ENCODE measurements at places on chromosomes 6 and 20.

DNA sequence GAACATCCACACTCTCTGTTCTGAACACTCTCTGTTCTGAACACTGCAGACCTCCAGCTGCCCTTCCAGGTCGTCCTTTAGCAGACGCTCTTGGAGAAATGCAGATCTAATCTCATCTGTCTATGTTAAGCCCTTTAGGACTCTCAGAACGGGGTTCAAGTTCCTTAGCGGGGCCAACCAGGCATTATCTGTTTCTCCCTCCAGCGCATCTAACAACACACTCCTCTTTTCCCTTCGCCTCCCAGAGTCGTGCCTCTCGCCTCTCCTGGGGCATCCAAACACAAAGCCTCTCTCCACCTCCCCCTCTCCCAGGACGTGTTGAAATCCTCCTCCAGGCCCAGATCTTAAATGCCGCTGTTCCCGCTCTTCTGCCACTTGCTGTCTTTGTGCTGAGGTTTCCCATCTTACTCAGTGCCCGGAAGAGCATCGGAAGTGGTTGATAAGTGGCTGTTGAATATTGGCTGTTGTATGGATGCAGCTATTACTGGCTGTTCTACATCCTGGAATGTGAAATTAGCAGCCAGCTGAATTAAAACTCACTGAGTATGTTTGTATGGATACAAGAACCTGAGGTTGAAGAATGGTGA is 108.4 kb upstream of the GGTLC1 start:
- no peak for DNase-seq

GRCh38 chr6:20148433-20148832 is 63.8 kb downstream of the MBOAT1 start:
- DNase-seq = no peak

- no peak for DNase-seq
Measured at GRCh38 chr6:6614096-6614982, 25.8 kb downstream of the LY86 start.

GRCh38 chr20:51156041-51156982 is 133.4 kb upstream of the KCNG1 start:
- no peak for DNase-seq

DNA sequence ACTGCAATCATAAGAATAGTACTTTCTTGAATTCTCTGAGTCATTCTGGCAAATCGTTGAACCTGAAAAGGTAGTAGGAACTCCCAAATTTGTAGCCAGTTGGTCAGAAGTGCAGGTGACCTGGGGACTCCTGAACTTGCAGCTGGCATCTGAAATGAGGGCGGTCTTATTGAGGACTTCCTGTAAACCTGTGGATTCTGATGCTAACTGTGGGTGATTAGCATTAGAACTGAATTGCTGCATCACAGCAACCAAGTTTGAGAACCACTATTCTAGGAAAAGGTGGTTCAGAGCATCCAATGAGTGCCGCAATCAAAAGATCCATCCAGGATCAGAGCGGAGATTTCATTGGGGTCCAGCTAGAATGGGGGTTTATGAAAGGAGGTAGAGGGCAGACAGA is 50.2 kb upstream of the UTRN start:
- no peak for DNase-seq

DNA sequence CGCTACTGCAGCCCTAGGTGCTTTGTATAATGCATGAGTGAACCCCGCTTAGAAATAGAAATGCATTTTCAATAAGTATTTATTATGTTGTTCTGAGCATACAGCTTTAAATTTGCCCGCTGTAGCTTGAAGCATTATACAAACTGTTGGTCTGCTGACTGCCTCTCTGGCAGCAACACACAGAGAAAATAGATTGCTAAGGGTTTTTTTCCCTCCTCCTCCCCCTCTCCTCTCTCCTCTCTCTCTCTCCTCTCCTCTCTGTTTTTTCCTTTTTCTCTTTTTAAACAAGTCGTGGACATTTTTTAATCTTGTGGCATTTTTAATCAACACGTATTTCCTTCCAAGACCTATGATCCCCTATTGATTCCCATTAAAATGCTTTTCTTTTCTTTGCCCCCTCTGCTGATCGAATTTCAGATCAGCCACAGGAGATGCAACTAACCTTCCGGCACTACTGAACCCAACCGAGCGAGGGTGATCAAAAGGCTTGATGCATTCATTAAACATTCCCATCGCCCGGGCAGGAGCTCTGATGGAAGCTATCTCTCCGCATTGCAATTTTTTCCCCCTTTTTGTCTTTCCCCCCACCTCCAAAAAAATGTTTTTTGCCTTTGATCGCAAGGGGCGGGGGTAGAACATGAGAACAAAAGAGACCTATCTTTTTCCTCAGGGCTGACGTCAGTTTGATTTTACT is 90.7 kb upstream of the ARID1B start:
- DNase-seq = peak; percentile 76

DNA sequence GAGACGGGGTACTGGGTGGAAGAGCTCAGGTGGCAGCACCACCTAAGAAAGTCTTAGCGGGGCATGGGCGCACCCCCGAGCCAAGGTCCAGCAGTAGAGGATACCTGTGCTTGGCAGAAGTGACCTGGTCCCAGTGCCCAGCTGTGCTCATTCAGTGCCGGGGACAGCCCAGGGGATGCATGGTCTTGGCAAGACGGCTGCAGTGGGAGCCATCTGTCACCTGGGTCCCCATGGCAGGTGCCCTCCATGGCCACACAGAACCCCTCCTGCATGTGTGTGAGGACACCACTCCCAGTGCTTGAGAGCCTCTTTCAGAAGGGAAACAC is 664.7 kb downstream of the QKI start:
- no peak for DNase-seq

GRCh38 chr6:65633501-65633900 is 73.5 kb downstream of the EYS start:
- no peak for DNase-seq

DNA sequence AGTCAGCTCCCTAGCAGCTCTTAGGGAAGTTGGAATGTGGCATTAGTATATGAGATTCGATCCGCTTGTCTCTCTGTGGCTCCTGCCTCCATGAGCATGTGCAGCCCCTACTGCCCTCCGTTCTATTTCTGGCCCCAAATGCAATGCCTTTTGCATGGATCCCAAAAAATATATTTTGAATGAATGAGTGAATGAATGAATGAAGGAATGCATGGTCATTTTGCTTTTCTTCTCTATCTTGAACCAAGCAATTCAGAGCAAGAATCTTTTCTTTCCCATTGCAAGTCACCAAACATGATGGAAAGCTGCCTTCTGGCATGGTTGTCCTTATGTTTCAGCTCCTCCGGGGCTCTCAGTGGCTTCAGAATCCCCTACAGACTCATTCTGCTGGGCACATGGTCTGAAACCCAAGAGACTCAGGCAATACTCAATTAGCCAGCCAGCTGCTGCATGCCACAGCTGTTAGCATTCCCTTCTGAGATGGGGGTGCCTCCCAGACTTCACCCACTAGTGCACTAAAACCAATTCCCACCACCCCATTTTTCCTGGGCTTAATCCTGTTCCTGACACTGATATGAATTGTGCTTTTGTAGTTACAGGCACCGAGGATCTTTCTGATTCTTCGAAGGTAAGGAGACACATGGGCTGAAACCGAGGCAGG is 2.6 kb upstream of the IYD start:
- DNase-seq = no peak

DNA sequence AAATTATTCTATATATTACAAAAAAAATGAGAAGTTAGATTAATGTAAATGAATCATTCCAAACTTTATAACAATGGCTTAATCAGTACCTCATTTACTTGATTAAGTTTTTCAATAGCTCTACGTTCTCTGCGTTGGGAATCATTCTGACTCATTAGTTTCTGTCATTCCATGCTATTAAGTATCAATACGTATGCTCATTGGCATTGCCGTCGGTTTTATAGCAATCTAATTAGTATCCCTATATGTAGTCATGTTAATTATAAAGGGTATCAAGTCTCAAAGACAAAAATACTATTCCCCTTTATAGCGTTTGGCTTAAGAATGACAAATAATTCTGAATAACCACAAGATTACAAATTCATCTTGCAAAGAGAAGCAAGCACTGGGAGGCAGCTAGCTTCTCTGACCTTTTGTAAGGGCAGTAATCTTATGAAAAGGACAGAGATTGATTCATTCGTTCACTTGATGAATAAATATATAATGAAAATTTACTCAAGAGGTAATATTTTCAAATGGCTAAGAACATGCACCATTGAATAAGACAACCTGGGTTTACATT is 41.8 kb downstream of the OLIG3 start:
- DNase-seq = no peak

DNA sequence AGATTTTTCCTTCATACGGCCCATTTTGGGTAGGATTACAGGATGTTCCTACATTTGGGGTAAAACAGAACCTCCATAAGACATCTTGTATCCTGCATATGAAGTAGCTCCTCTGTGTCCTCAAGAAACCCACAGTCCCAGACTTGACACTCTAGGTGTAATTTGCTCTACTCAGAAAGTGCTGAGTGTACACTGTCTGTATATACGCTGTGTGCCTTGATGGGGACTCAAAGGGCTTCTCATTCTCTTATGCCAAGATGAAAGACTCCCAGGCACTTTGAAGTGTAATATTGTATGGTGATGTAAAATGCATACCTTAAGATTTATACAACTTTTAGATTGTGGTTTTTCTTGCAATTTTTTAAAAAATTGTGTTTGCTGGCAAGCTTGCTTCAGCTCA is 5.2 kb downstream of the TFAP2D start:
- no peak for DNase-seq

DNA sequence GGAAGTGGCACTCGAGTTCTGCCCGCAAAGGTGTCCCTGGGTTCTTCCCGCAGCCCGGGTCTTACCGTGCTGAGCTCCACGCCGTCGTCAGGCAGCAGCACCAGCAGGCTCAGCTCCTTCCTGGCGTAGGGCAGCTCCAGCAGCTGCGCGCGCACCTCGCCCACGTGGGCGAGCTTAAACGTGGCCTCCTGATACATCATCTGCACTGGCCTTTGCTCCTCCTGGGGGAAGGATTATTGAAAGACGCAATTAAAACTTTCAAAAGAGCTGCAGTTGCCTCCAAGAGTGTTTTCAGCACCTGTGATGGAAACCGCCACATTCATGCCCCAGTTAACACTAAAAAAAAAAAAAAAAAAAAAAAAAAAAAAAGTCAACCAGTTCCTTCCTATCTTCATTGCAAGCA is 11.3 kb downstream of the SERPINB9 start:
- no peak for DNase-seq

DNA sequence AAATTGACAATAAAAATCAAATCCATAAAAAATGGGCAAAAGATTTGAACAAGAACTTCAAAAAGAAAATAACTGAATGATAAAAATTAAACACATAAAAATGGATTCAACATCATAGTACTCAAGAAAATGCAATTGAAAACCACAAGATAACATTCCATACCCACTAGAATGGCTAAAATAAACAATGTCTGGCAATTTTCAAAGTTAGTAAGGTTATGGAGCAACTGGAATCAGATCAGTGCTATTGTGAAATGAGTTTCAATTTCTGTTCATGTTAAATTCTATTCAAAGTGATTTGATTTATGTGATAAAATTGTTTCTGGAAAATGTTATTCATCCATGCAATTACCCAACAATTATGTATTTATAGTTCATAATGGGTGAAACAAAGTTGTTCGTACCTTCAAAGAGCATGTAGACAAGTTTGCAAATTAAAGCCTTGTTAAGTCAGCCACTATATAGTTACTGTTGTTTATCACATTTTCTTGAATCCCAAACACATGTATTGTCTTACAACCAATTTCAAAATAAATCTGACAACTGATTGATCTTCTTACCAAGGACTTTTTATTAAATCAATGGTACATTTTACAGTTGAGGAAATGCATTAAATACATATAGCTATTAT is 151.5 kb upstream of the CENPW start:
- DNase-seq = peak; percentile 60

DNA sequence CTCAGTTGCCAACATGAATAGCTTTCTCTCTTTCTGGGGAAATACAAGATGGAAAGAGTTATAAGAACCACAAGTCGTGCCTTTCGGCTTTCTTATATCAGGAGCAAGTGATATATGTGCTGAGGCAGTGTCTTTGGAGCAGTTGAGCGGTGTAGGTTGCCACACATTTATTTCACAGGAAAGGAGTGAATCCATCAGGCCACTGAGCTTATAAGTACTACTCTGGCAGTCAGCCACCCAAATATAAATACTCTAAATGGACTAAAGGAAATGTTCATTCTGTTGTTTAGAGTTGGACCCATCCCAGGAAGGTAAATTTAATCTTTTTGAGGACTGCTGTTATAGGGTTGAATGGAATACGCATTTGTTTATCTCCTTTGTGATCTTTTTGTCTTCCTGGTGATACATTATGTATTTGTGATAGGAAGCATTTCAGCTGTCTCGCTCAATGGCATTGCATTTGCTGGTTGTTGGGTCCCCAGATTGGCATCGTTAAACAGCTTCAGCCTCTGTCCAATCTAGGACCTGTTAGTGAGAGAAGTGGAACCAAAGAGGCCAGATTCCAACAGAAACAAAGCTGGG is 139.7 kb downstream of the SOBP start:
- no peak for DNase-seq

GRCh38 chr20:25991051-25991755 is 294.6 kb upstream of the ZNF337 start:
- no peak for DNase-seq

- no peak for DNase-seq
Measured at GRCh38 chr6:119676961-119677360, 327.4 kb upstream of the MAN1A1 start.

DNA sequence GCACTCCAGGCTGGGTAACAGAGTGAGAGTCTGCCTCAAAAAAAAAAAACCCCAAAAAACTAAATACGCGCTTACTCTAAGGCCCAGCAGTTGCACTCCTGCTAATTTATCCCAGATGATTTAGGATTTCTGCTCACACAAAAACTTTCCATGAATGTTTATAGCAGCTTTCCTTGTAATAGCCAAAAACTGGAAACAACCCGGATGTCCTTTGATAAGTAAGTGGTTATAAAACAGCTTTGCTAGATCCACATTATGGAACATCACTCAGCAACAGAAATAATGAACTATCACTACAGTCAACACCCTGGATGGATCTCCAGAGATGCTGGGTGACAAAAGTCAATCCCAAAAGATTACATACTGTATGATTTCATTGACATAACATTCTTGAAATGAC is 220.4 kb upstream of the JARID2 start:
- DNase-seq = no peak

- DNase-seq = peak; percentile 90
Measured at GRCh38 chr20:19735446-19735845, 22.6 kb upstream of the RIN2 start.

- peak; percentile 56 for DNase-seq
Measured at GRCh38 chr6:5672581-5673011, 334.1 kb downstream of the NRN1 start.

GRCh38 chr20:19508449-19508848 is 249.6 kb upstream of the RIN2 start:
- no peak for DNase-seq

GRCh38 chr6:55696041-55696440 is 117.0 kb upstream of the HMGCLL1 start:
- no peak for DNase-seq

Measured in kidney glomerular epithelial cell (primary cell).